ENCODE measurements at places on chromosomes 6 and 20.

- DNase-seq = no peak
Observed at GRCh38 chr6:137904822-137905617, 38.0 kb downstream of the TNFAIP3 start.

DNA sequence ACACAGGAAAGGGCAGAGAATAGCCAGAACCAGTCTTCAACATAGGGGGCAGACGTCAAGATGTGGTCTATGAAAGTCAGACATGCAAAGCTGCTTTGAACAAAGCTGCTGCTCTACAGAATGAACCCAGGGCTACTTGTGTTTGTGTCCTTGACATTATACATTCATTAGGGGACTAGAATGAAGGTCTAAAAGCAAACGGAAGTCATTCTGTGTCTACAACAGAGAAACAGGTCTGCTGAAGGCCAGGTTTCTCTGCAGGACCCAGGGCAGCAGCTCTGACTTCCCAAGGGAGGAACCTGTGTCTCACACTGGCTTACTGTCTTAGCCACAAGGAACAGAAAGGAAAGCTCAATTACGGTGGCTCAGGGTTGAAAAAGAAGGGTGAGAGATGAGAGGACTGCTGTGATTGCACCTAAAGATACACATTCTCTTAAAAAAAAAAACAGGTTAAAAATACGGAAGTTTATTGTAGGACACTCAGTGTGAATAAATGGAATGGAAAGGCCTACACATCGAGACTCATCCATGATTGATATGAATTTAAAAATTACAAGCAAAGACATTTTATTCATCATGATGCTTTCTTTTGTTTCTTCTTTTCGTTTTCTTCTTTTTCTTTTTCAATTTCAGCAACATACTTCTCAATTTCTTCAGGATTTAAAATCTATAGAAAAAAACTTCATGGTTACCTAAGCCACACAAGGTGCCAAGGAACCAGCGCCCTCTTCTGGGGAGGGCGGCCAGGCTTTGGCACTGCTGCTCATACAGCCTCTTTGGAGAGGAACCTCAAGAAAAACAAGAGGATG lies 6.7 kb downstream of the PSMA7 start:
- DNase-seq = peak; percentile 60

- DNase-seq = no peak
Observed at GRCh38 chr20:20000211-20000968, 16.8 kb upstream of the NAA20 start.

DNA sequence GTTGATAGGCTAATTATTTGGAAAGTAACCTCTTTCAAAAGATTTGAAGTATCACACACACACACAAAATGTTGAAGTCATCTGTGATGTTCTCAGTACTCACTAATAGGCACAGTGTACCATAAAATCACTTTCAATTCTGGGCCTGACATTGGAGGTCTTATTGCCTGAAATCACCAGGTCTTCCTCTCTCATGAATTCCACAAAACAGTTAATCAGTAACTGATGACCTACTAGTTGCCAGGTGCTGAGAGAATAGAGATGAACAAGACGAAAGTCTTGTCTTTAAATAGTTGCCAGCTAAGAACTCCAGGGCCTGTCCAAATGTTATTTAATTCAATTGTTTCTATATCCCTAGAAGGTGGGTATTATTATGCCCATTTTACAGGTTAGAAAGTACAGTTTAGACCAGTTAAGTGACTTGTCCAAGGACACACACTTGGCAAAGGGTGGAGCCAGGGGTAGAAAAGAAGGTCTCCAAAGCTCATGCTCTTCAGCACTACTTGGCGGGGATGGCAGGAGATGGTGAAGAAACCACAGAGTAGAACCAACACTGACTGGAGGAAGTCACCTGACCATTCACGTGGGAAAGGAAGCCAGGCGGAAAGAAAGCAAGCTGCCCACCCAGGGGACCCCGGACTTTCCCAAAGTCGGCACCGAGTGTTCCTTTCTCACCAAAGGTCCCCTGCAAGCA lies 116.4 kb downstream of the KIF6 start:
- no peak for DNase-seq

GRCh38 chr20:50876063-50876685 lies 55.1 kb downstream of the ADNP start:
- DNase-seq = no peak

DNA sequence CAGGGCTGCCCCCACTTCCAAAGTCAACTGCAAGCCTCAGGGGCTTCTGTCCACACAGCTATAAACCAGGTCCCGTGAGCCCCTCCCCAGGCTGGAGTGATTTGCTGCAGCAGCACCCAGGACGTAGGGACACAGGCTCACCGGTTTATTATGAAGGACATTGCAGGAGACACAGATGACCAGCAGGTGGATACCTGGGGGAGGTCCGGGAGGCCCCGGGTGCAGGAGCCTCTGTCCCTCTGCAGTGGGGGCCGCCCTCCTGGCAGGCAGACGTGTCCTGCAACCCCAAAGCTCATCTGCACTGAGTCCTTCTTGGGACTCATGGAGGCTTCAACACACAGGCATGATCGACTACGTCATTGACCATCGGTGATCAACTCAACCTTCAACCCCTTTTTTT lies 14.5 kb upstream of the NTSR1 start:
- no peak for DNase-seq

DNA sequence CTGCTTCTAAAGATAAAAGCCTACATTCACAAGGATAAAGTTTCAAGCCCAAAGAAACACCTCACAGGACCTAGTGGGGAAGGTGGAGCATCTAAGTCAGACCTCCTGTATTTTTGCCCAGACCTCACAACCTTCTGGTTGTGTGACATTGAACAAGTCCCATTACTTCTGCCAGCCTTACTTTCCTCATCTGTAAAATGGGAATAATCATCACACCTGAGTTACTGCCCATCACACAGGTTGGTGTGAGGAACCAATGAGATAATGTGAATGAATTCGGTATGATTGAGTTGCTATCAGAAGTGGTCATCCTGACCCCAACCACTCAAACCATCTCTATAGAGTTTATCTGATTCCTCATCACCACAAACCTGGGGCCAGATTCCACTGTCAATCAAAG lies 11.1 kb upstream of the SLC22A23 start:
- DNase-seq = no peak

GRCh38 chr6:45835721-45836437 lies 179.8 kb downstream of the CLIC5 start:
- no peak for DNase-seq

DNA sequence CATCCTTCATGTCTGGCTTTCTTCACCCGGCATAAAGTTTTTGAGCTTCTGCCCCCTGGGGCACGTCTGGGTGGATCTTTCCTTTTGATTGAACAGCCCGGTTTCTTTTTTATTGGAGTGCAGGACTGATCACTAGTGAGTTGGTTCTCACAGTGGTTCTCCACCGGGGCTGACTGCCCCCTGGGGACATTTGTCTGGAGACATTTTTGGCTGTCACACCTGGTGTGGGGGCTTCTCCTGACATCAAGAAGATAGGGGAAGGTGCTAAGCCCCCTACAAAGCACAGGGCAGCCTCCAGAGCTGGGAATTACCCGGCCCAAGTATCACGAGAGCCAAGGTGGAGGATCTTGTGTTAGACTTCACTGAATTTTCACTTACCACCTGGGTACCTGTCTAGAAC lies 25.7 kb upstream of the IRF4 start:
- DNase-seq = no peak

GRCh38 chr6:101224751-101225150 lies 168.8 kb upstream of the GRIK2 start:
- DNase-seq = no peak

DNA sequence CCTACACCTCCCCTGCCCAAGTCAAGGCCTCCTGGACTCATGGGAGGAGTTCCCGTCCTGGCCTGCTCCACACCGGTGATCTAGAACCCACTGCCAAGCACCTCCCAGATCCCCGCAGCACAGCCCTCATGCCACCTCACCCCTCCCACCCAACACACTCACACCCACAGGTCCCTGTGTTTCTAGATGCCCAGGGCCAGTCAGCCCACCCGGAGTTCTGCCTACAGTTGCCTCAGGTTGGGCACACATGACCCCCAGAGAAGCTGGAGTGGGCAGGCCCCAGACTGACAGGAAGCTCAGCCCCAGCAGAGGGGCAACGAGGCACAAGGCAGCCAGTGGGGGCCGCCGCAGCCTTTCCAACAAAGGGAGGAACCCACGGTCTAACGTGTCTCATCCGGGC lies 29.6 kb downstream of the RRBP1 start:
- no peak for DNase-seq

GRCh38 chr20:42313704-42314103 lies 695.5 kb upstream of the CHD6 start:
- DNase-seq = peak; percentile 5

DNA sequence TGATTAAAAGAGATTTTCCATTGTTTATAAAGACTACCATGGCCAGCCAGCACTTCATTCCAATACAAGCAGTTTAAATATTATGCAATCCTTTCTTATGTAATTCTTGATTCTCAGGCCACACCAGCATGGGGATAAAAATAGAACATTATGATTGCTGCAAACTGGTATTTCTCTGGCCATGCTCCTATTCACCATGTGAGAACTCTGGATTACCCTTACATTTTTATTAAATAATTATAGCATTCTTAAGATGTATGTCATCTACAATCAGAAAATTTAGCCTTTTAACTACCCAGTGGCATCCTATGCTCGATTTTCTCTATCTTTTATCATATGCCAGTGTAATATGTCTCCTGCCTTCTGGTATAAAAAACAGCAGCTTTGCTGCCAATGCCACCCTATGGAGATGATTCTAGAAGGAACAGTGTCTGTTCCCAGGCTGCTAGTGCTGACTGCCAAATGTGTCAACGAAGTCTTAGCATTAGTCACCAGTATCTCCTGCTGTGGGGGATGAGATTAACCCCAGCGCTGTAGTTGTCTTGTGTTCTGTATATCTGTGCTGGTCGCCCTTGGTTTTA lies 501.4 kb downstream of the BCKDHB start:
- no peak for DNase-seq

DNA sequence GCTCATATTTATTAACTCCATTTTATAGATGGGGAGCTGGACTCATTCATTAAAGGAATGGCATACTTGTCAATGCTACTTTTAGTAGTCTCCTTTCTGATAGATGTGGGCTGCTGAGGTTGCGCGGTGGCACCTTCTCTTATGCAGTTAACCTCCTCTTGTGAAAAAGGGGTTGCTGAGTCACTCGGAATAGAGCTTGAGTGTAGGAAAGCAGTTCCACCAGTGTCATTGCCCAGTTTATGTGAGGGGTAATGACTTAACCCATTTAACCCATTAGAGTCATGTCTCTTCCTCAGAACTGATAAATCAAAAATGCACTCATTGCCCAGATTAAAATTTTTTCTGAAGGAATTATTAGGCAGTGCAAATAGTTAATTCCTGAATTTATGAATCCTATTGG lies 6.3 kb downstream of the MAPK14 start:
- DNase-seq = no peak

DNA sequence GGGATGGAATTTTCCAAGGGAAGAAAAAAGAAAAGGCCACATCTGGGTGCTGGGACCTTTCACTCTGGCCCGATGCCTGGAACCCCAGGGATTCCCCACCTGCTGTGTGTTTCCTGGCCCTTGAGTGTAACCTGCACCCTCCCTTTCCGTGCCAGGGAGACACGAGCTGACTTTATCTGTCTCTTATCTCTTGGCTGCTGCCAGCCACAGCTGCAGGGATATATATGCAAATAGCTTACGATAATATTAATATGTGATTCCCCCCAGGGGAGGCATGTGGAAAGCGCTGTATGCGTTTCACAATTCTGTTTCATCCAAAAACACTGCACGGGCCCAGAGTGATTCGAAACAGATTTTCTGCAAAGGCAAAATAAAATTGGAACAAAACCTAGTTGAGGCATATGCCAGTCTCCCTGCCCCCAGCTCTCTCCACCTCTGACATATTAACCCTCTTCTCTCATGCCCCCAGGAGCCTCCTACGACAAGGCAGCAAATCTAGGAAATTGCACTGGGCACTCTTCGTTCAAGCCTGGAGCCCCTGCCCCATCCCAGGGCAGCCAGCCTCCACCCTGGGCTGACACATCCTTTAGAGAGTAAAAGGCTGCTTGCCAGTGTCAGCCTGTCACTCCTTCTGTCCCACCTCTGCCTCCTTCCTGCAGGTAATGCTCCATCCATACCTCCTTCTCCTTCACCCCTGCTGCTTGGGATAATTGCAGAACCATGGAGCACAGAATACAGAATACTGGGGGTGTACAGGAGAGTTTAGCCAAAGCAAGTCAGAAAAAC lies 1.3 kb downstream of the RIPOR3 start:
- DNase-seq = no peak

DNA sequence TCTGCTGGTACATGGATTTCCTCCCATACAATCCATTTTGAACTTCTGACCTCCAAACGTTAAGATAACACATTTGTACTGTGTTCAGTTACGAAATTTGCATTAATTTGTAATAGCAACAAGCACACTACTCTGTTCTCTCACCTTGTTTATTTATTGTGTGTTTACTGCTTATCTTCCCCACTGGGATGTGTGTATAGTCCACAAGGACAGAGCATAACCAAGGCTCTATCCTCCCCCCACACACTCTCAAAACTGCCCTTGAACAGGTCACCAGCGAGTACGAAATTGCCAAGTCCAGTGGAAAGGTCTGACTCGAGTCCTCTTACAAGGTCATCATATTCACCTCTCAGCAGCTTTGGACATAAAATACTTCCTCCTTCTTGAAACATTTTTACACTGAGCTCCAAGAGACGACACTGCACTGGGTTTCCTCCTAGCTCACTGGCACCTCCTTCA lies 18.6 kb downstream of the ADTRP start:
- no peak for DNase-seq

DNA sequence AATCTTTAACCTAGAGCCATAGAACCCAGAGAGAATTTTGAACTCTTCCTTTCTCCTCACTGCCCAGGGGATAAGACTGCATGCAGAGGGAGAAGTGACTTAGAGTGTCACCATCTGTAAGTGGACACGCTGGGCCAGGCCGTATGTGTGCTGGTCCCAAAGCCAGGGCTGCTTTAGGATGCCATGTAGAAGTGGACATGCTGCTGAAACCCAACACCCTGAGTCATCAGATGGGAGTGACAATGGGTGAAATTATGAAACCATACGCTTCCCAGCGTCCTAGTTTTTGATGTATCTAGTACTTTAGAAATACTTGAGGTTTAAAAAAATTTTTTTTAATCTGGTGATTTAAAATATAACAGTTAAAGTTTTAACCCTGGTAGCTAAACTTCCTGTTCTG lies 191.1 kb downstream of the FNDC1 start:
- DNase-seq = no peak

- DNase-seq = no peak
Observed at GRCh38 chr6:351867-352289, 39.7 kb upstream of the IRF4 start.

DNA sequence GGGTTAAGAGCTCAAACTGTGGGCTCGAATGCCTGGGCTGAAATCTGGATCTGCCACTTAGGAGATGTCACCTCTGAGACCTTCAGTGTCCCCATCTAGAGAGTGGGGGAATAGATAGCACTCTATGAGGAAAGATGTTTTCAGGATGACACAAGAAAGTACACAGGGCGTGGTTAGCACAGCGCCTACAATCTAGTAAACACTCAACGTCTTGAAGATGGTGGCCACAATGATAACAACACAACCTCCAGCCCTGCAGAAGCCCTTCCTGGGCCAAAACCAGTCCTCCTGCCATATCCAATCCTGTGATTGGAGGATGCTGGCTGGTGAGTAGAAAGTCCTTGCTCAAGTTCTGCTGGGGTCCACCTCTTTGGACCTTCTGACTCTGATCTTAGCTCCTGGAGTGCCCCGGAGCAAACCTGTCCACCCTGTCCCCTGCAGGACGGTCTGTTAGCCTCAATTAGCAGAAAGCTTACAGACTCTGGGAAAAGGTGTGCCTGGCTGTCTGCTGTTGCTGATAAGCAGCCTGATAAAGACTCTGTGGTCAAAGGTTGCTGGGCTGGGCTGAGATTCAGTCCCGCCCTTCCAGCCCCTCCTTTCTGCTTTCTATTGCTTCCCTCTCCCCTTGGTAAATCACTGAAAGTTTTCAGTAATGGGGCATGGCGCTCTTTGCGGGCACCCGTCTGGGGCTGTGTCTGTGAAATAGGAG lies 8.2 kb downstream of the EDN3 start:
- no peak for DNase-seq
